ENCODE measurements at places on chromosomes 2 and 18.

DNA sequence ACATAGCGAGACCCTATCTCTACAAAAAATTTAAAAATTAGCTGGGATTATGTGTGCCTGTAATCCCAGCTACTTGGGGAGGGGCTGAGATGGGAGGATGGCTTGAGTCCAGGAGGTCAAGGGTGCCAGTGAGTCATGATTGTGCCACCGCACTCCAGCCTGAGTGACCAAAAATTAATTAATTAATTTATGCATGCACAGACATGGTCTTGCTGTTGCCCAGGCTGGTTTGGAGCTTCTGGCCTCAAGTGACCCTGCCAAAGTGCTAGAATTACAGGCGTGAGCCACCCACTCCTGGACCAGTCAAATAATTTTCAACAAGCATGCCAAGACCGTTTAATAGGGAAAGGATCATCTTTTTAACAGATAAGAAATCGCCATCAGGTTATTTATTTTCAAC is 57.7 kb upstream of the TFCP2L1 start:
- DNase-seq, result no peak

DNA sequence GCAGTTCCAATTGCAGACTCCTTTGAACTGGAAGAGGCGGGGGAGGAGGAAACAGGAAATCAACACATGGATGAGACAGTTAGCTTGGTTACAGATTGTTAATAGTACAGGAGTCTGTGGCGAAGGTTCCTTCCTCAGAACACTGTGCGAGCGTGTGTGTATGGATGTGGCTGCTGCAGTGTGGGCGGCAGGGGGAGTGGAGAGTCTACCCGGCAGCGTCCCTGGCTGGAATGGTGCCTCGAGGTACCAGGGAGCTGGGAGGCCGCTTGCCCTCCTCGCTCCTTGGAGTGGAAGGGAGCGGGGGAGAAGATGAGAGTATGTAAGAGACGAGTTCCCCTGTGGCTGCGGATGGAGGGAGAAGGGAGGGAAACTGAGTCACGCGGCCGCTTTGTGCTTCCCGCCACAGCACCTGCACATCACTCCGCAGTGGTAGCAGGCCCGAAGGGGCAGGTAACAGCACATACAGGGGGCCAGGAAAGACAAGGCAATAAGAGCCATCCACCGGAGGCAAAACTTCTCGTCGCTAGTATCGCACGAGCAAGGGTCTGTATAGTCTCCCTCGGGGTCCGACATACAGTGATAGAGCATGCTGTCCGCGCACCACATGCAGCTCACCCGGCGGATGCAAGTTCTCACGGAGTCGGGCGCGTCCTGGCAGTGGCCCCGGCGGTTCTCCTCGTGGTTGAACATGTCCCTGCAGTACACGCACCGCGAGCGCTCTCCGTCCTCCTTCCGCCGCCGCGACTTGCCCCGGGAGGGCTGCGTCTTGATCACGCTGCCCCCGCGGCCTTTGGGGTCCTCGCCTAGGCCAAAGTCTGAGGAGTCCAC is 85.7 kb downstream of the ACTR2 start:
- no peak for DNase-seq

GRCh38 chr18:44117821-44118220 is 562.9 kb upstream of the SETBP1 start:
- no peak for DNase-seq

DNA sequence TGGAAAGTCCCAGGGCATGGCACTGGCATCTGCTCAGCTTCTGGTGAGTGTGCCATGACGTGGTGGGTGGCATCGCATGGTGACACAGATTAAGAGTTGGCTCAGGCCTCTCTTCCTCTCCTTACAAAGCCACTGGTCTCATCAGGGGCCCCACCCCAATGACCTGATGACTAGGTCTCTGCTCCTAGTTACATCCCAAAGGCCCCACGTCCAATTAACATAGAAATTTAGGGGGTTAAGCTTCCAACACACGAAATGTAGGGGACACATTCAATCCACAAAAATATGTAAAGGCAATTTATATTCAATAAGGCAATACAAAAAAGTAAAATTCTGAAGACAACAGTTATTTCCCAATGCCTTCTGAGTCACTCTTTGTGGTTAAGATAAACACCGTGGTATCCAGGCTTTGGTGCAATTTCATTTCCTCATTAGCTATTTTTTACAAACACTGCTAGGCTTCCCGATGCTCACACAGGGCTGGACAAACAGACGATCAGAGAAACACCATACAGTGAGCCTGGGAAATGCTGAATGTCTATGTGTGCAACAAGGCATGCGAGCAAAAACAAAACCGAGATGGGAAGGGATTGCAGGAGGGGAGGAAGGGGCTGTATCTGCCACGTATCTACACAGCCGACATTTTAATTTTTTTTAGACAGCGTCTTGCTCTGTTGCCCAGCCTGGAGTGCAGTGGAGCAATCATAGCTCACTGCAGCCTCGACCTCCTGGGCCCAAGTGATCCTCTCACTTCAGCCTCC is 67.2 kb downstream of the MBP start:
- DNase-seq, result no peak

DNA sequence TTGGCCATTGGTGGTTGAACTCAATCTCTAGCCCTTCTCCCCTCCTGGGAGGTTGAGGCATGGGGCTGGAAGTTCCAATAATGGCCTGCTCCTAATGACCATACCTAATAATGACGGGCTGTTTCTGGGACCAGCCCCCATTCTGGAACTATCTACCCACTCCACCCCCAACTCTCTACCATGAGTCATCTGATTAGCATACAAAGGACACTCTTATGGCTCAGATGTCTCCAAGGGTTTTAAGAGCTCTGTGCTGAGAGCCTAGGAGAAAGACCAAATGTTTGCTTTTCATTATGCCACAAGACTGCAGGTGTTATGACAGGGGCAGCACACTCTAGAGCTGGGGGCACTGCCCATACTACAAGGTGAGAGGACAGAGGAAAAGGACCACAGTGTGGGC is 137.0 kb upstream of the NCKAP5 start:
- no peak for DNase-seq

DNA sequence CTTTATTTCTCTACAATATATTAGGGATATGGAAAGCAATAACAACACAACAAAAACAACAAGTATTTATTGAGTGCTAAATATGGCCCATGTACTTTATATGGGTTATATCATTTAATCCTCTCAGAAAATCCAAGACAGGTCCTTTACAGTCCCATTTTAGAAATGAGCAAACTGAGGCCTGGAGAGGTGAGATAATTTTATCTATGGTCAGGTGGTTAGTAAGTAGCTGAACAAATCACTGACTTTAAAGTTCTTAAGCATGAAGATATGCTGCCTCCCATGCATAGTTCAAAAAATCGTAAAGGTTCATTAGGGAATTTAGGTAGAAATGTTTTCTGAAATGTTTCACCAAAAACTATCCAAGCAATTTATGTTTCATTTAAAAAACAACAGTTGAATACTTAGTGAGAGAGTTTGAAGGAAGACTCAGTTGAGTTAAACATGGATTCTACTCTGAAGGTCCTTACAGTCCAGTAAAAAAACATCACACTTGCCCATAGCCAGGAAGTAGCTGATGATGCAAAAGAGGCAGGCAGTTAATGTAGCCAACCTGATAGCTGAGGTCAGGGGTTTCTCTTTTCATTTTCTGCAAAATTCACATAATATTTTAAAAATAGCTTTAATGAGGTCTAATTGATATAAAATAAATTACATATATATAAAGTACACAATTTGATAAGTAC is 7.6 kb upstream of the NFE2L2 start:
- DNase-seq, result no peak

DNA sequence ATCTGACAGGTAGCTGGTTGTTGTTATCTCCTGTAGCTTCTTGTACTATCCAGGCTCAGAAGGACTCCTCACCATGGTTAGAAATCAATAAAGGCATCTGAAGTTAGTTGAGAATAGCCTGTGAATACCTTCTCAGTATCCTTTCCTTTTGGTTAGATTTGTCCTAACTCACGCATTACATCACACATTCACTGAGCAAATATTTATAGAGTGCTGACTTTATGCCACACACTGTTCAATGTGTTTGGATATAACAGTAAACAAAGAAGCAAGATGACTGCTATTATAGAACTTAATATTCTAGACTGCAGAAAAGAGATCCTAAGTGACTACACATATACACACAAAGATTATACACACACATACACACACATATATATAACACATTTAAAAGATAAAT is 889.9 kb upstream of the CHAC2 start:
- DNase-seq, result no peak

GRCh38 chr2:79660557-79660956 is 147.7 kb downstream of the CTNNA2 start:
- DNase-seq, result no peak

GRCh38 chr2:174662859-174663258 is 65.3 kb upstream of the WIPF1 start:
- no peak for DNase-seq

DNA sequence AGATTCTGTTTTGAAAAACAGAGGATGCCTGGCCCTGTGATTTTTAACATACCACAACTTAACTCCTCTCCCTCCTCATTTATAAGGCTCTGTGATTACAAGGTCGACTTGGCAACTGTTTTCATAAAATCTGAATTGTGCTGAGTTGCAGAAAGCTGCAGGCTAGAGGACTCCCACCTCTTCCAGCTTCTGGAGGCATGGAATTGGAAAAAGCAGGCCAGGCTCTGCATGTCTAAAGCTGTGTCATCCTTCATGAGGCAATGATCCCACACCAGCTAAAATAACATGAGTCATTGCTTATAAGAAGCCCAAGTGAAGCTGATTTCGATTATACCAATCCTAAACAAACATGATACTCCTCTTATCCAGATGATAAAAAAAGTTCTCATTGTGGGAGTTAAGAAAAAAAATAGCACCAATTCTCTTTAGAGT is 11.7 kb downstream of the ARHGAP28 start:
- peak; percentile 66 for DNase-seq

- DNase-seq, result no peak
Measured at GRCh38 chr18:23479829-23480505, 23.3 kb upstream of the RMC1 start.

DNA sequence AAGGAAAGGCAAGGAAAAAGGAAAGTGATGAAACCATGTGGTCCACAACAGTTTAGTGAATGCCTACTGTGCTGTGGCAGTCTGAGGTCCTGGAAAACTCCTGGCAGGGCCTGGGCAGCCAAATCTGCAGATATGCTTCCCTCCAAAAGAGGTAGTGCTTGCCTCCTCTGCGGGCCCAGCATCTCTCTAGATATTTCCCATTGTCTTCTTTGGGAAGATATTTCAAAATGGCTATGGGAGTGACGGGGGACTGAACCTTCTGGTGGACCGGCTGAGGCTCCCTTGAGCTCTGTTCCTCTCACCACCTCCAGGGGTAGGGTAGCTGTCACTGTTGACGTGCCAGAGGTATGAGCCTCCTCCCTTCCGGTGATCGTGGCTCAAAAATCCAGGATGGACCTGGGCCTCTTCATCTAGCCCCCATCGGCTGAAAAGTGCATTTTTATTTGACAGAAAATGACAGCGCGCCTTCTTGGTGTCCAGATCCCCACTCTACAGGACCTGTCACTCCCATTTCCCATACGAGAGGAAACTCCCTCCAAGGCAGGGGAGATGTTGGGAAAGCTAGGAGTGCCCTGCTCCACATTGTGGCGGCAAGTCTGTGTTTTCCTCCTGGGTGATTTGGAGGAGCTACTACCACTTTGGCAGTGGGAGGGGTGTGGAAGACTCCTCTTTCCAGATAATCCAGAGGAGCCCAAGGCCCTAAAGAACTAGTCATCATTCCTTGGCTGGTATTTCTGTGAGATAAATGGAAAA is 9.4 kb upstream of the PAX3 start:
- no peak for DNase-seq

- peak; percentile 73 for DNase-seq
Measured at GRCh38 chr2:176088048-176088936, 4.2 kb upstream of the HOXD13 start.

DNA sequence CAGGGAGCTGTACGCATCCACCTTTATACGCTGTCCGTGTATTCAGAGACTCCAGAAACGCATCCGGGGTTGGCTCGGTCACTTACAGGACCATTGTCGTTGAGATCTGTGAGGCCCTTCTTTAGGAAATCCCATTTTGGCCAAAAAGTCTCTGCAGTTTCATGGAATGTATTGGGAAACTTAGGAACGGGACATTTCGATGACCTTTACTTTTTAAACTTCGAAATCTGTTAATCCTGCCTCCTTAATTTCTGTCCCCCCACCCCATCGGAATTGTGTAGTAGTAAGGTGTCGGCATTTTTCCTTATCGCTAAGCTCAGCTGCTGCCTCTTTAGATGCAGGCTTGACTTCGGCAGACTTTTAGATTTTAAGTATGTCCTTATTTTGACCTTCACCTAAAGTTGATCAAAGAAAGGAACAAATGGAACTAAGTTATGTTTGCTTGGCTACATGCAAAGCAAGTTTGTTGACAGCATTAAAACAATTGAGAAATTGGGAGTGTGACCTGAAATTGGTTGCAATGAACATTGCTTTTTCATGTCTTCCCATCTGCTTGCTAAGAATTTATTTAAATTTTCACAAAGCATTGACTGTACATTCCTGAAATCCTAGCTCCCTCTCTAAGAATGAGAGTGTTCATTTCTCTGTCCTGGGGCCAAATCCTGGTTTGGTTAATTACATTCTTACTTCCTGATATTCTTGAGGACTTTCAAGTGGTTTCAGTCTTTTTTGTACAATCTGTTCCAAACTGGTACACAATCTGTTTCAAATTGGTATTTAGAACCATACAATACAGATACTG is 884 bp upstream of the RAPH1 start:
- no peak for DNase-seq

DNA sequence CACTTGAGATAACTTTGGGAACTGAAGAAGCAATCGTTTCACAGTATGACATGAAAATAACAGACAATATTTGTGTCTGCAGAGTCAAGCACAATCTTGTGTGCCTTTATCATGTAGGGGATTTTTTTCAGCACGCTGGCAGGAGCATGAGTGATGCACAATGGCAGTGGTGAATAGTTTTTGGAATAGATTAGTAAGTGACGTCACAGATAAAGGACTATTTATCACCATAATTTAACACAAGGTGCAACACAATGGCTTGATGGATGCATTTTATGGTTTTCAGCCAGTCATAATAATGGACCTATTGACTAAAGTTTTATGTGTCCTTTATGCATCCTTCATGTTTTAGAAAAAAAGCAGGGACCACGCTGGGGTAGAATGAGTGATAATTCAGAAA is 559.8 kb upstream of the FANCL start:
- no peak for DNase-seq

DNA sequence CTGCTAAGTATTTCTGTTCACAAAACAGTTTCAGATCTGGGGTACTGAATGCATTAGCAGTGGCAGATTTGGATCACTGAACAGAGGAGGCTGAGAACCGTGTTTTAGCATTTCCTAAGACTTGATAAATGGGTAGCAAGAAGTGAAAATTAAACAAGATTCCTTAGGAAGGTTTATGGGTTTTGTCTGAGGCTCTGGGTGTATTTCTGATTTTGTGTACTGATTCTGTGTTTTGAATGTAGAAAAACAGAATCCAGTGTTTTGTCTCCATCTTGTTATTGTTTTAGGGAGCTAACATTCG is 1.4 kb downstream of the FAM117B start:
- DNase-seq, result no peak

- DNase-seq, result no peak
Measured at GRCh38 chr2:185245806-185246205, 492.8 kb upstream of the FSIP2 start.

DNA sequence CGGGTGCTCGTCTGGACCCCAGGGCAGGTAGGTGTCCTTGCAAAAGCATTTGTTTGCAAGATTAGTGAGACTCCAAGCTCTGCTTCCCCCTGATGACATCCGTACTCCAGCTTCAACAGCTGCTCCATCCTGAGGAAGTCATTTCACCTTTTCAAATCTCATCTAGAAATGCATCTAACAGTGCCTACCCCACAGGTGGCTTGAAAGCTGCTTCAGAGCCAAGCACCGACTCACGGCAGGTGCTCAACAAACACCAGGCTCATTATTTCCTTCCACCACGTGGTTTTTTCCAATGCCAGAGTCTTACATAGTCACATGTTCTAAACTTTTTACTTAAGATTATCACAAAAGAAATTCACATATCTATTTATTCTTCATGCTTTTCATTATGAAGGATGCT is 31.9 kb downstream of the CNGA3 start:
- DNase-seq, result no peak
